ENCODE measurements at places on chromosomes 6 and 20.

GRCh38 chr20:44208770-44209169 is 1.8 kb downstream of the OSER1 start:
- DNase-seq = no peak

GRCh38 chr6:2715737-2716136 is 35.0 kb downstream of the MYLK4 start:
- no peak for DNase-seq

GRCh38 chr20:44054849-44055248 is 132.1 kb downstream of the JPH2 start:
- DNase-seq = no peak

DNA sequence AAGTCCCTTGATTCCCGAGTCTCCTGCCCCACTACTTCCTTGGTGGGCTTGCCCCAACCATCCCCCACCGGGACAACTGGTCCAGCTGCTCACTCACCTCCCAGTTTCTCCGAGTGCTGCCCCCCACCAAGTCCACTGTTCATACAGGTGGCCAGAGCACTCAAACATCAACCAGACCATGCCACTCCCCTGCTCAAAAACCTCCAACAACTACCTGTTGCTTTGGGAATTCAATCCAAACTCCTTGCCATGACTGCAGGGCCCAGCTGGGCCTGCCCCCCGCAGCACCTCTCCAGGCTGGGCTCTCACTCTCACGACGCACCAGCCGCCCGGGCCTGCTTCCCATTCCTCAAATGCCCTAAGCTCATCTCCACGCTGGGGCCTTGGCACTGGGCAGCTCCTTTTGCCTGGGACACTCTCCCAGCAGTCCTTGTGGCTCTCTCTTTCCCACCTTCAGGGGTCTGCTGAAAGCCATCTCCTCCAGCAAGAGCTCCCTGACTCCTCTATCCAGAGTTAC is 97.5 kb downstream of the NFATC2 start:
- DNase-seq = no peak

DNA sequence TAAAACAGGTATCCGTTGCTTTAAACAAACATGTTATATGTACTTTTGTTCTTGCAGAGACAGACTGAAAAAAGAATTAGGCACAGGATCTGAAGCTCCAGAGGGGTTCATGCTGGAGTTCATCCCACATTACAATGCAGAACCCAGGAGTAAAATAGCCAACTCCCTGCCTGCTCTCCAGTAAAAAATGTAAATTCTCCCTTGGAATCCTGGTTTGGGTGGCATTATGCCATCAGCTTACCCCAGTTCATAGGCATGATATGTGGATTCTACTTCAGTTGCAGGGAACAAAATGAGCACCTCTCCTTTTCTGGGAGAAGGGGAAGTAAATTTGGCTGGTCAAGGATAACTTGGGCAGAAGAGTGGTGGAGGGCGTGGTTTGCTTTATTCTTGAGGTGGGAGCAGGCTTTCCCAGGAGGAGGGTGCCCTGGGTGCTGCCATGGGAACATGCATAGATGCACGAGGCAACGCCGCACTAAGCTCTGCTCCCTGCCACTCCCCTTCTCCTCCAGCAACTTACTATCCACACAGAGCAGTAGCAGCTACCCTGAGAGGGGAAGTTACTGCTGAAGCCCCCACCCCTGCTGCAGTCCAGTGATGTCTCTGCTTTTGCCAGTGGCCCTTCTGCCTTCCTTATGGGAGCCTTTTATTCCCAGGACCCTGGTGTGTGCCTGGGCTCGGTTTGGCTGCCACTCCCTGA is 71.6 kb upstream of the GLP1R start:
- no peak for DNase-seq

- DNase-seq = no peak
Observed at GRCh38 chr6:117512987-117513573, 30.6 kb downstream of the DCBLD1 start.

GRCh38 chr6:2596222-2596621 is 154.5 kb downstream of the MYLK4 start:
- no peak for DNase-seq

GRCh38 chr6:150987371-150987828 is 121.9 kb downstream of the MTHFD1L start:
- peak; percentile 17 for DNase-seq
